ENCODE measurements at places on chromosomes 4 and X.
A peak's percentile ranks its signal among the peaks of the same experiment; 100 is the strongest.

- no peak for DNase-seq
These were observed 63.3 kb downstream of the DOCK11 start for GRCh38 chrX:118558926-118559325.

- DNase-seq = no peak
These were observed 143.9 kb downstream of the PTCHD1 start for GRCh38 chrX:23478561-23478960.

- DNase-seq = peak; percentile 15
These were observed 1.2 kb upstream of the CHIC1 start for GRCh38 chrX:73561801-73562200.

DNA sequence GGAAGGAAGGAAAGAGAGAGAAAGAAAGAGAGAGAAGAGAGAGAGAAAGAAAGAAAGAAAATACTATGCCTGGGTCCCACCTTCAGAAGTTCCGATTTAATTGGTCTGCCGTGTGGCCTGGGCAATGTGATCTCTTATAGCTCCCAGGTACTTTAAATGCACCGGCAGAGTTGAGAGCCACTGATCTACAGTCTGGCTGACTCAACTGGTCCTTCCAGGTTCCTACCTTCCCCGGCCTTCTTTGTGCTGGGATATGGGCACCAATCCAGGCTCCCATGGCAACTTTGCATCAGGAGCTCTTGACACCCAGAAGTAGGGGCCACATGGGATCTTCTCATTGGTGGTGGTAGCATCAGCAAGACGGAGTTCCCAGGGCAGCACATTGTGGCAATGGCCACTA, 186.5 kb upstream of the ATP6AP2 start:
- no peak for DNase-seq

GRCh38 chrX:16239211-16239610, 71.9 kb downstream of the MAGEB17 start:
- no peak for DNase-seq

- peak; percentile 86 for DNase-seq
These were observed 239.3 kb downstream of the C4orf33 start for GRCh38 chr4:129335276-129335675.

GRCh38 chr4:40283968-40284367, 51.2 kb upstream of the CHRNA9 start:
- DNase-seq = no peak

- no peak for DNase-seq
These were observed 141.7 kb downstream of the PAPSS1 start for GRCh38 chr4:107578321-107578720.

GRCh38 chrX:50161127-50161526, 39.7 kb downstream of the AKAP4 start:
- no peak for DNase-seq

Data from brain (organoid and tissue), 16 donors.